ENCODE measurements at places on chromosomes 7 and 10.

- no peak for DNase-seq
These were observed 562.3 kb upstream of the COBL start for GRCh38 chr7:51878865-51879264.

DNA sequence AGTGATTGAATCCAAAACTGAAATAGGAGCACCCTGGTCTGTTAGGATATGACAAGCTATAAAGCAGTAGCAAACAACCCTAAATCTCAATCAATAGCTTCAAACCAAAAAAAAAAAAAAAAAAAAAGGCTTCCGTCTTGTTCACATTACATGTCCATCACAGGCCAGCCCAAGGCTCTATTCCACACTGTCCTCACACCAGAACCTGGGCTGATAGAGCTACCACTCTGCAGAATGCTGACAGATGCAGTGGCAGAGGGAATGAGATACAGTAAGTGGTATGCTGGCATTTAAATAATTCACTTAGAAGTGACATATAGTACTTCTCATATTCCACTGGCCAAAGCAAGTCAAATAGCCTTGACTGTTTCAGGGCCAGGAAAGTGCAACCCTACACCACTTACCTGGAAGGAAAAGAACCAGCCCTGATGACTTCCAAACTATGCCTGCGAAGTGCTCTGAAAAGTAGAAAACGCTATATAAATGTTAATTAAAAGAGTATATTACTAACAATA is 5.8 kb downstream of the CDCA7L start:
- DNase-seq = no peak

DNA sequence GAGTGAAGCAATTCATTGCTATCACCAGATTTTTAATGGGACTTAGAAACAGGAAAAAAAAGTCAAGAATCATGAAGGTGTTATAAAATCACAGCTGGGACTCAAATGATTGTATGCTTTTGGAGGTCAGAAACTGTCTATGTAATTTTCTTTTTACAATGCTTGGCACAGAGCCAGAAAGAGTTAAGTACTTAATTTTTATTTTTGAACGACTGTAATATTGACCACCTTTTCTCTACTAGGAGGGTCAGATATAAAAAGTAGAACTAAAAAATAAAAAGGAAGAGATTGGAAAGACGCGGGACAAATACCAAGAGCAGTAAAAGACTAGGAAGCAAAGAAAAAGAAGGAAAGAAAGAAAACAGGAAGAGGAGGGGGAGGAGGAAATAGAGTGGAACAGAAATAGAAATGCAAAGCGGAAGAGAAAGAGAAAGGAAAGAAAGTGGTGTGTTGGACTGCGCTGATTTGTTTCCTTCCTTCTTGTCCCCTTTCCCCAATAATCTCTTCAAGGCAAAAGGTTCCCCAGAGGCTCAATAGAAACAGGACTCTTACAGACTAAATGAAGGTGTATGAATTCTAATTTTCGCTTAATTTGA is 23.2 kb upstream of the C1GALT1 start:
- DNase-seq = no peak

- no peak for DNase-seq
These were observed 32.9 kb downstream of the TMEM168 start for GRCh38 chr7:112757337-112757736.

DNA sequence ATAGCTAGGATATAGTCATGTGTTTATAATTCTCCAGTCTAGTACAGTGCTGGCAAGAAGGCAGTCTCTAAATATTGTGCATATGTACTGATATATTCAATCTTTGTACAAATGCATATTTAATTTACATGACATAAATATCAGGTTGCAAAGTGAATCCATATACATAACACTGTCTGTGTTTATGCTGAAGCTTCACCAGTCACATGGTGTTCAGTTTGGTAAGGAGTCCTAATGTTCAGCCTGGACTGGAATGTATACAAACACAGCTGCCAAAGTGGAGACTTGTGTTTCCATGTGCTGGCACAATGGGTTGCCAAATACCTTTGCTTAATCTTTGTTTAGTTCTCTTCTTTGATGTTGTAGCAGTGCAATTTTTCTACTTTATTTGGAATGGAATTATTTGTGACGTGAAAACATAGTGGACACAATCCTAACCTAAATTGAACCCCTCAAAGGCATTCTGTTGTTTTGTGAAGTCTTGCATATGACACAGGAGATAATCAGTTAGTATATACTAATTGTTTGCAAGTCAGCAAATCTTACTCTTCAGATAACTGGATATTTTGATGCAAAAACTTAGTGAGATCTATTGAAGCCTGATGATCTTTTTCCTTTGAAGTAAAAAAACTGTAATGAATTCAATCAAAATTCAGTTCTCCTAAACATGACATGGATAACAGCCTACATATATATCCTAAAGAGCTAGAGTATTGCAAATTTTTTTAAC is 17.3 kb upstream of the ARL4A start:
- DNase-seq = no peak

All from GM18507 (cell line).